ENCODE measurements at places on chromosomes 1 and 21. TPM values are rescaled to one million over a fixed set of nuclear protein-coding genes. Genes with fewer than 3 reads are reported as not detected.

SPRR2D gene
- total RNA-seq, result 6.9 TPM

- no peak for DNase-seq
These were observed 201.0 kb downstream of the LYPLAL1 start for GRCh38 chr1:219374636-219375035.

DNA sequence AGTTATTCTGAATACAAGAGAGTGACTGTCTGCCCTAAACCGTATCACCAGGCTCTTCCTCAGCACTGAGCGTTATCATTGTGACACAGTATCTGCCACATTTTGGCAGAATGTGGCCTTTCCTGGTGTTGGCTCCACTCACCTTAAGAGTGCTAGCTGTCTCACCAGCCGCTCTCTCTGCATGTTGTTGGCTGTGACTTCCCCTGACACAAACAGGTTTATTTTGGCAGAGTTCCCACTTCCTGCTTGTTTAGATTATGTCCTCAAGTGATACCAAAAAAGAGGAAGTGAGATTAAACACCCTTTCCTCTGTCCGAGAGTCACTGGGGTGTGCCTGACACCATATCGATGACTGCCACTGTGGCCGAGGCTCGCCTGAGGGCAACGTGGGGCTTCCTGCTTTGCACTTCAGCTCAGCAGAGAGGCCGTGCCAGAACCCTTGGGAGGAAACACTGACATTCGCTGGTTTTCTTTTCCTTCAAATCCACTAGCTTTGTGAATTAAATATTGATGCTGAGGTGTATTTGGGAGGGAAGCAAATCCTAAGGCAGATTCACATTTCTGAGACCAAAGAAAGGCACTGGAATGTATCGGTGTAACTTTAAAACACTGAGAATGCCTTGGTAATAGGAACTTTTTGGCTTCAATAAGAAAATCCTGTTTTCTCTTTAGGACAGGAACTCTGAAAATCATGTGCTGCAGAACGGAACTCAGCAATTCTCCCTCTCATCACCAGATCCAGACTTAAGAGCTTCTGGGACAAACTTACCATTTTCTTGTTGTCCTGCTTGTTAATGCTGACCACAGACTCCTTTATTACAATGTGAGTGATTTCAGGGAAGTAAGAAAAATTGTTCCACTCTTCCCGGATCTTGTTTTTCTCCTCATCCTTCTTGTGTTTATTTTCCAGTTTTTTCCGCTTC is 102.1 kb downstream of the JAK1 start:
- DNase-seq, result peak; percentile 33

IFI44L gene
- 0.10 TPM for total RNA-seq

GRCh38 chr1:52264530-52265115 is 101.4 kb downstream of the CC2D1B start:
- DNase-seq, result no peak

- DNase-seq, result no peak
These were observed 22.5 kb upstream of the RC3H1 start for GRCh38 chr1:174044418-174045222.

GPR89A gene
- 19.5 TPM for total RNA-seq

GRCh38 chr1:12143631-12144155 is 23.1 kb upstream of the TNFRSF1B start:
- DNase-seq, result no peak

- DNase-seq, result no peak
These were observed 105.8 kb downstream of the GLIS1 start for GRCh38 chr1:53633073-53633704.

GRCh38 chr1:5427026-5427613 is 565.1 kb downstream of the NPHP4 start:
- no peak for DNase-seq

RCSD1 gene
- total RNA-seq, result 0.15 TPM
